Vagina (tissue), 2 donors: ENCODE measurements at places on chromosomes 5 and 9.
A peak's percentile ranks its signal among the peaks of the same experiment; 100 is the strongest.

- H3K27me3 ChIP-seq: no peaks in the 10 kb centered on the region
- peak within 1 kb of the TSS; percentile 93 for H3K27ac ChIP-seq
- peak within 1 kb of the TSS; percentile 58 for H3K4me3 ChIP-seq
- H3K4me1 ChIP-seq: peaks cover 20% of the 10 kb centered on the region
- no peaks in the 10 kb centered on the region for H3K36me3 ChIP-seq
Observed at GRCh38 chr9:137550231-137550621, at the start of gene PNPLA7. Gene PNPLA7 (minus strand): TSS chr9:137550402. CDS start chr9:137550197, 205 bp downstream.

- H3K36me3 ChIP-seq: no peaks in the 10 kb centered on the region
- H3K4me1 ChIP-seq: no peaks in the 10 kb centered on the region
- no peak overlapping the region for H3K4me3 ChIP-seq
- H3K27ac ChIP-seq: no peak overlapping the region
- H3K27me3 ChIP-seq: no peaks in the 10 kb centered on the region
Observed at GRCh38 chr5:126043688-126044087, 379.5 kb upstream of the GRAMD2B start.

DNA sequence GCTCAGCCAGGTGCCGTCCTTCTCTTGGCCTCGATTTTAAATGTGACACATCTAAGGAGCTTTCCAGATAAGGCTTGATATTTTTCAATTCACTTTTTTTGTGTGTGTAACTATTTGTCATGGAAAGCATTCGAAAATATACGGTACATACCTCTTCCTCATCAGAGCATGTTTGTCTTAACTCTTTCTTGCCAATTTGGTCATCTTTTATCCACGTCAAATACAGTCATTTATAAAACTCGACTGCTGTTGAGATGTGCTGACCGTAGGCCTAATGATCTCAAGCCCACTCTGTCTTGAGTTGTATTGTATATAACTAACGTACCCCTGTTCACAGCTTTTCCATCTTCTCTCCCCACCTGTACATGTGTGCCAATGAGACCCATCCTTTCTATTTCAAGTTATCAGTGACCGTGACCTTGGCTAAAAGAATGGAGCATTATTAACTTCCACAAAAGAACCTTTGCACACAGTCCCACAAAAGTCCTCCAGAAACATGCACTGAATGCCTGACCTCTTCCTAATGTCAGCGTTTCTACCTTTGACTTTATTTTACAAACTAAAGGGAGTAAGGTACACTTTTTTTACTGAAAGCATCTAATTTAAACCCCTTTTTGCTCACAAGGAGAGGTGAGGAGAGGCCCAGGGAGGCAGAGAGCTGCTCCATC is 61.6 kb downstream of the IPPK start:
- H3K27ac ChIP-seq: peak overlapping the region; percentile 70
- no peak overlapping the region for H3K4me3 ChIP-seq
- H3K27me3 ChIP-seq: no peaks in the 10 kb centered on the region
- H3K4me1 ChIP-seq: peaks cover 58% of the 10 kb centered on the region
- DNase-seq: no peak
- H3K36me3 ChIP-seq: peaks cover 11% of the 10 kb centered on the region

GRCh38 chr5:112930082-112930344 is 8.0 kb upstream of the REEP5 start:
- DNase-seq: no peak
- H3K36me3 ChIP-seq: no peaks in the 10 kb centered on the region
- no peaks in the 10 kb centered on the region for H3K4me1 ChIP-seq
- no peaks in the 10 kb centered on the region for H3K27me3 ChIP-seq
- H3K27ac ChIP-seq: no peak overlapping the region

- H3K27ac ChIP-seq: no peak overlapping the region
- no peak overlapping the region for H3K4me3 ChIP-seq
- no peaks in the 10 kb centered on the region for H3K36me3 ChIP-seq
- DNase-seq: no peak
- peaks cover 13% of the 10 kb centered on the region for H3K4me1 ChIP-seq
- no peaks in the 10 kb centered on the region for H3K27me3 ChIP-seq
Observed at GRCh38 chr5:109453251-109453650, 43.5 kb upstream of the PJA2 start.

- H3K36me3 ChIP-seq: no peaks in the 10 kb centered on the region
- DNase-seq: no peak
- no peak overlapping the region for H3K4me3 ChIP-seq
- H3K27ac ChIP-seq: no peak overlapping the region
Observed at GRCh38 chr9:126000256-126000655, 253.1 kb downstream of the PBX3 start.

DNA sequence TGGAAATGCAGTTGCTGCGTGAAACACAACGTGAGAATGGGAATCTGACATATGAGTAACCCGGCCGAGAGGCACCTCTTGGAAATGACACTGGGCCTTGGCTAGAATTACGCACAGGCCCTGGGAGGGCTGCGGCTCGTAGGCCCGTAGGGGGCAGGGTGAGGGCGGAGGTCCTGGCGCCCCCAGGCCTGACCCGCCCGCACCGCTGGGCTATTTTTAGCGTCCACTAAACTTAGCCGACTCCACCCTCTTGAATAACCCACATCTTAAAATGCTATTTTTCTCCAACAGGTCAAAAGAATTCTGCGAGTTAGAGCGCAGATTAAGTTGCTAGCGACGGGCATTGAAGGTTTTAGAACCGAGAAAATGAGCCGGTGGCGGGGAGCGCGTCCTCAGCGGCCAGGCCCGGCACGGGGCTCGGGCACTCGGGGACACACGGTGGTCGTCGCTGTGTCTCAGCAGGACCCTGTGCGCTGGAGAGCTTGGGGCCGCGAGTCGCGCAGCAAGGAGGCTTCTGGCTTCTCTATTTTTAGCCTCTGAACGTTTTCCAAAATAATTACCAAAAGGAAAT is 168.5 kb downstream of the AUH start:
- H3K4me3 ChIP-seq: peak overlapping the region; percentile 39
- no peaks in the 10 kb centered on the region for H3K36me3 ChIP-seq
- H3K27ac ChIP-seq: peak overlapping the region; percentile 95
- peaks cover 65% of the 10 kb centered on the region for H3K4me1 ChIP-seq

DNA sequence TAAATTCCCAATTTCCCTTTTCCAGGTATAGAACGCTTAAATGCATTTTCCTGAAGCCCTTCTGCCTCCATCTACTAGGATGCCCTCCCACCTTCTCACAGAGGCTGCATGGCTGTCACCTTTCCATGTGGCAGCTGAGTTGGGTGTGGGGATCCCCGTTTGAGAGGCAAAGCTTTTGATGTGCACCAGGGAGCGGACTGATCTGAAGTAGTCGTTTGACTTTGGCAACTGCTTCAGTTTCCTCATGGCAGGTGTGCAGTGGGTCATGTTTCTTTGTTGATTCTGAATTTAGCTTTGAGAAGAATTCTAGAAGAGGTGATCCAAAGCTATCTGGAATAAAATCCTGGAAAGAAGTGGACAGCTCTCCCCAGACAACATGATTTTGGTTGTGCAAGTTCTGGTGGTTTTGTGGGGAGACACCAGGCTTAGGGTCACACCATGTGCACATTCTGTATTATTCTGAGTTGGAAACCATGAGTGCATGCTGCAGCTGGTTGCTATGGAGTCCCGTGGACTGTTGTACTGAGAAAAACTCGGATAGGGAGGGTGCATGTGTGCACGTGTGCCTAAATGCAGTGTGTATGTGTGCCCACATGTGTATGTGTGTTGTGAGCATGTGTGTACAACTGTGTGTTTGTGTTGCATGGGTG is 63.5 kb downstream of the GADD45G start:
- no peak overlapping the region for H3K4me3 ChIP-seq
- no peaks in the 10 kb centered on the region for H3K27me3 ChIP-seq
- peaks cover 19% of the 10 kb centered on the region for H3K4me1 ChIP-seq
- DNase-seq: no peak

GRCh38 chr9:82991671-82992070 is 71.3 kb downstream of the RASEF start:
- DNase-seq: no peak
- no peak overlapping the region for H3K4me3 ChIP-seq
- H3K36me3 ChIP-seq: no peaks in the 10 kb centered on the region

DNA sequence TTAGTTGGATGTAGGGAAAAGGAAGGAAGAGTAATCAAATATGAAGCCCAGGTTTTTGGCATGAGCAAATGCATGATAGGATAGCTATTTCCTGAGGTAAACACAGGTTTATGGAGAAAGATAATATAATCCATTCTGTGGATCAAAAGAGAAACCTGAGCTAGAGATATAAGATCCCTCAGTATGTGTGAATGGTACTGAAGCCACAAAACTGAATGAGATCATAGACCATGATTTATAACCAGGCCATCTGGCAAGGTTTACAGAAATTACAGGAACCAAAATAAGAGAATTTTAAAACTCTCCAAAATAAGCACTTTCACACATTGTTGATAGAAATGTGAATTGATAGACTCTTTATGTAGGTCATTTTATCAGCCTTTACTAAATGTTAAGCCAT is 28.7 kb upstream of the ECM2 start:
- H3K4me1 ChIP-seq: peaks cover 24% of the 10 kb centered on the region
- H3K36me3 ChIP-seq: no peaks in the 10 kb centered on the region
- no peak overlapping the region for H3K4me3 ChIP-seq
- no peak for DNase-seq
- no peaks in the 10 kb centered on the region for H3K27me3 ChIP-seq

DNA sequence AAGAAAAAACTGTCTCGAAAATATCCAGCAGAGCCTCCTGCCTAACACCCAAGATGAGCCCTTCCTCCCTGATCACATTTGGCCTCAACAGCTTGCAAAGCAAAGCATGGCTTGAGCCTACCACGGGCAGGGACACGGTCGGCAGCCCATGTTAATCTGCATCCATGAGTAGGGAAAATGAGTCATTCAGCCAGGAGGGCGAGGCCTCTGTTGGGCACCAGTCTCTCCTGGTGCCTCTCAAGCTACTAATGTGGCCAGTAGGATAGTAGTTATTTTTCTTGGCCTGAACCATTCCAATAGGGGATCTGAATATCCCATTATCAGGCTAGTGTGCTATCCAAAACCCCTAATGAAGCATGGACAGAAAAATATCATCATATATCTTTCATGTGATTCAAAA is 43.0 kb upstream of the SHB start:
- H3K27ac ChIP-seq: no peak overlapping the region
- H3K27me3 ChIP-seq: no peaks in the 10 kb centered on the region
- no peak overlapping the region for H3K4me3 ChIP-seq
- no peaks in the 10 kb centered on the region for H3K36me3 ChIP-seq
- peak; percentile 52 for DNase-seq

DNA sequence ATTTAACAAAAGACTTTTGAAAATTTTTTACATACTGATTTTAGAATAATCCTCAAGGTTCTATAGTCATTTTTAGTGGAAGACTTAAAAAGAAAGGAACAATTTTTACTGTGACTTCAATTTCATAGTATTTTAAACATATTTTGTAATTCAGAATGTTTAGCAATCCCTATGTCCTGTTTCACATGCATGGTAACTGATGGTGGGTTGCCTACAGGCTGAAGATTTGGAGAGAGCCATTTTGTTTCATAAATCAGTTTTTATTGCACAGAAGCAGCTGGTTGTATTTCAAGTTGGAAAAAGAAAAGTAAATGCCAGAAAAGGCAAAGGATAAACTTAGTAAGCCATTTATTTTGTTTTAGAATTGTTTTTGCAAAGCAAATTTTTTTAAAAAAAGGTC is 24.0 kb downstream of the STARD4 start:
- H3K4me3 ChIP-seq: no peak overlapping the region
- no peak overlapping the region for H3K27ac ChIP-seq
- H3K36me3 ChIP-seq: no peaks in the 10 kb centered on the region
- no peaks in the 10 kb centered on the region for H3K27me3 ChIP-seq

- H3K27me3 ChIP-seq: no peaks in the 10 kb centered on the region
- H3K4me1 ChIP-seq: peaks cover 9% of the 10 kb centered on the region
- H3K36me3 ChIP-seq: peaks cover 6% of the 10 kb centered on the region
- no peak for DNase-seq
- H3K27ac ChIP-seq: no peak overlapping the region
Observed at GRCh38 chr5:172098046-172098445, 90.0 kb downstream of the STK10 start.

DNA sequence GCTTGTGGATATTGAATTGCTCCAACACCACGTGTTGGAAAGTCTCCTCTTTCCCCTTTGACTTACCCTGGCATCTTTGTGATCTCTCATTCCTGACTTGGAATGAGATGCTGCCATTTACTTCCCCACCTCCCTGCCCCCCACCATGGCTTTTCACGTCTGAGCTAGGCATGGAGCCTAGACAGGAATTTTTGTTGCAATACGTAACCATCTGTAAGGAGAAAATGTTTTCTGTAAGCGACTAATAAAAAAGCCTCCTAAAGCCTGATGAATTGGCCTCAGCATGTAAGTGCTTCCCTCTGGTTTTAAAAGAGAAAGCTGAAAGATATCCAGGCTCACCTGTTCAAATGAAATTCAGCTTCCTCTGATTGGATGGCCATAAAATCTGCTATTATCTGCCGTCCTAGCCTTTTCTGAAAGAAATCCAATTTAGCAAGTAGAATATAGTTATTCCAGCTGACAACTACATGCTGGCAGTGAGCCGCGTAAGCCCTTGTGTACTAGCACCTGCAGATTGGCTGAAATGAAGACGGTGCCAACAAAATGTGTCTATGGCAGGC is 200.1 kb downstream of the NSG2 start:
- H3K4me3 ChIP-seq: no peak overlapping the region
- H3K4me1 ChIP-seq: peaks cover 8% of the 10 kb centered on the region
- no peak for DNase-seq
- no peaks in the 10 kb centered on the region for H3K36me3 ChIP-seq

GRCh38 chr5:103990064-103990463 is 427.5 kb upstream of the NUDT12 start:
- no peak overlapping the region for H3K27ac ChIP-seq
- DNase-seq: no peak
- H3K4me1 ChIP-seq: no peaks in the 10 kb centered on the region
- no peak overlapping the region for H3K4me3 ChIP-seq

DNA sequence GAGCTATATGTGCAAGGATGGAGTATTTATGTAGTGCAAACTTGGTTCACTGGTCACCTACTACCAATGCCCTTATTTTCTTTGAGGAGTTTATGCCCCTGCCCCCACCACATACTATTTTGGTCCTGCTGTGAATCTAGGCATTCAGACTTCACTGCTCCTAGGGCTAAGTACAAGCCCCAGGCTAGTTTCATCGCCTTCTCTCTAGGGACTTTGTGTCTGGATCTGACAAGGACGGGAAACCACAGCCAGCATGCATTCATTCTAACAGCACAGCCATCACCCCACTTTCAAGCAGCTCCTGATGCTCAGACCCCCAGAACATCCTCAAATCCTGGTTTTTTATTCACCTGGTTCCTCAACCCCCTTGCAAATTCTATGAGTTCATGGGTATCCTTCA is 56.8 kb downstream of the DRD1 start:
- no peak for DNase-seq
- no peaks in the 10 kb centered on the region for H3K27me3 ChIP-seq
- H3K36me3 ChIP-seq: no peaks in the 10 kb centered on the region
- H3K4me1 ChIP-seq: no peaks in the 10 kb centered on the region
- H3K27ac ChIP-seq: no peak overlapping the region

GRCh38 chr9:1495282-1496030 is 445.3 kb downstream of the DMRT2 start:
- no peak overlapping the region for H3K27ac ChIP-seq
- no peak for DNase-seq
- no peaks in the 10 kb centered on the region for H3K4me1 ChIP-seq
- no peak overlapping the region for H3K4me3 ChIP-seq

- no peak for DNase-seq
- H3K4me3 ChIP-seq: no peak overlapping the region
- H3K4me1 ChIP-seq: no peaks in the 10 kb centered on the region
- no peaks in the 10 kb centered on the region for H3K27me3 ChIP-seq
- no peak overlapping the region for H3K27ac ChIP-seq
- H3K36me3 ChIP-seq: no peaks in the 10 kb centered on the region
Observed at GRCh38 chr5:106510321-106510720, 1160.4 kb downstream of the EFNA5 start.

- H3K4me3 ChIP-seq: no peak overlapping the region
- no peaks in the 10 kb centered on the region for H3K36me3 ChIP-seq
- H3K4me1 ChIP-seq: peaks cover 7% of the 10 kb centered on the region
- DNase-seq: no peak
Observed at GRCh38 chr9:83445703-83446265, 92.4 kb downstream of the FRMD3 start.
